Activated CD8-positive, alpha-beta T cell treated with anti-CD3 and anti-CD28 coated beads for 36 hours (primary cell): ENCODE measurements at places on chromosomes 3 and 15. TPM values are rescaled to one million over a fixed set of nuclear protein-coding genes. Genes with fewer than 3 reads are reported as not detected.

DNA sequence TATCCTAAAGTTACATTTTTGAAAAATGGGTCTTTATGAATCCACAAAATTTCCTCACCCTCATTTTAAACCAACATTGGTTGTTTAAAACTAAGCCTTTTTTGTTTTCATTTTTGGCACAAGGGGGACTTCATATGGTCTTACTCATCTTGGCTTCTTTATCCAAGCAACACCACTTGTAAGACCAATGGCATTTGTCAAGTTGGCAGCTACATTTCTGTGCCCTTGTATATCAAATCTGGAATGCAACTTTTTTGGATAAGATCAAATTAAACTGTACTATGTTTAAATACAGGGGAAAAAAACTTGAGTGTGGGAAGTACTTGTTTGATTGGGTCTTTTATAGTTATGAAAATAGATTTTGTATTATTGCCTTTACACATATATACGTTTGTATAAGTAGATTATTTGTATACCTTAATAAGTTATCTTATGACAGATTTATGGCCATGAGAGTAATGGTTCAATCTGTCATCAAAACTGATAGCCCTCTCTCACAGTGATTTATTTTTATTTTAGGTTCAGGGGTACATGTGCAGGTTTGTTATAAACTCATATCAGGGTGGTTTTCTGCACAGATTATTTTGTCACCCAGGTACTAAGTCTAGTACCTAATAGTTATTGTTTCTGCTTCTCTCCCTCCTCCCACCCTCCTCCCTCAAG lies 43.4 kb downstream of the GPR160 start:
- H3K36me3 ChIP-seq = peaks cover 17% of the 10 kb centered on the region
- H3K4me3 ChIP-seq = no peak overlapping the region
- H3K4me1 ChIP-seq = peaks cover 6% of the 10 kb centered on the region
- no peak for DNase-seq

DNA sequence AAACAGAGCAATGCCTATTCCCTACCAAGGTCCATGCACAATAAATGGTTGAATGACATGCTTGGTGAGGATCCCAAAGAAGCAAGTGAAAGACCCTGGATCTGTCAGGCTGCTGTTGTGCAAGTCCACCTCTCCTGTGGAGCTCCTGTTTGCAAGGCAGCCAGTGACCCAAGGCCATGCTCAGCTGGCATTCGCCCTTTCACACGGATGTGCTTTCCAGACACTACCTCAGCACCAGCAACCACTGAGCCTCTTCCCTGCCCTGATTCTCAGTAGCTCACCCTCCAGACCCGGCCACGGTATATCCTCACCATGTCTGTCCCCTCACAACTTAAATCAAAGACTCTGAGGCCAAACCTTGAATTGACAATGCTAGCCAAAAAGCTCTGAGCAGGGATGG lies 23.3 kb downstream of the WWTR1 start:
- H3K36me3 ChIP-seq = no peaks in the 10 kb centered on the region
- H3K4me3 ChIP-seq = no peak overlapping the region
- no peak for DNase-seq
- H3K4me1 ChIP-seq = no peaks in the 10 kb centered on the region
- no peak overlapping the region for H3K27ac ChIP-seq
- H3K27me3 ChIP-seq = peaks cover 24% of the 10 kb centered on the region

GRCh38 chr3:14425581-14426304 lies 23.3 kb downstream of the SLC6A6 start:
- peaks cover 93% of the 10 kb centered on the region for H3K4me1 ChIP-seq
- H3K27me3 ChIP-seq = no peaks in the 10 kb centered on the region
- peak; percentile 75 for DNase-seq

DNA sequence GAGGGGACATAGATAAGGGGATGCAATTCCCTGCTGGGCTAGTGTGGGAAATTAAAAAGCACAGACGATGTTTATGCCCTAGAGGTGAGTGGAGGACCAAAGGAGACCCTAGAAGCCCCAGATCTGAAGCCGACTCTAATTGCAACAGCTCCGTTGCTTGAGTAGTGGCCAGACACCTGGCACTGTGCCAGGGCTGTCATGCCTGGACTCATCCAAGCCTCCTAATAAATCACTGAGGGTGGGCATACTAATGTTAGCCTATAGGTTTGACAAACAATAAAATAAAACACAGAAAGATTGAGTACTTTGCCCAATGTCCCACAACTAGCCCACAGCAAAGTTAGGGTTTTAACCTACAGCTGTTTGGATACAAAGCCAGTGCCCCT lies 25.4 kb upstream of the MRPS22 start:
- DNase-seq = no peak
- H3K4me3 ChIP-seq = no peak overlapping the region
- H3K4me1 ChIP-seq = no peaks in the 10 kb centered on the region

The WDR49 gene
- 0.36 TPM for total RNA-seq

DNA sequence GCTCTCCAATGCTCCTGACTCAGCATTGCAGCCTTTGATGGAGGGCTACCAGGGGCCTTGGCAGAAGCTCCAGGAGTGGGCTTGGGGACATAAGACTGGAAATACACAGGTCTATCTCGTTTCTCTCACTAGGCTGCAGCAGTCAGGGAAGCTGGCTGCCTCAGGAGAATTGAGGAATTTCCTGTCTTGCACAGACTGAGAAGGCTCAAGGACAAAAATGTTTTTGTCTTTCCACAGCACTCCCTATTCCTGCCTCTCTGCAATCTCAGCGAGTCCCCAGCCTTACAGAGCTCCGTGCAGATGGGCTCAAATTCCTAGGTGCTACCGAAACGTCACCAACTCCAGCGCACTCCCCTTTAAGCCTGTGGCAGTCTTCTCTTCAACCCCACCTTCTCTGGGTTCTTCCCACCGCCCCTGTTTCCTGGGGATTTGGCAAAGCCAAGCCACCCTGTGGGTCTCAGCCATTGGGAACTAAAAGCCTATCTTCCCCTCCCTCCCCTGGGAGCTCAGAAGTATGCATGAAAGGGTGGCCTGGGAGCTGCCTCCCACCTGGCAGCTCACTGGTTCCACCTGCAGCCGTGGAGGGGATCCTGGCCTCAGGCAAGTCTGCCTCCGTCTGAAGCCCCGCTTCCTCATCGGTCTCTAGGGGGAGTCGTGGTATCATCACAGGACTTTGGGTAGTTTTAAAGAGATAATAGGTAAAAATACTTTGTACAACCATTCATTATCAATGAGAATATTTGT lies 322.6 kb upstream of the FRG2C start:
- DNase-seq = no peak
- no peak overlapping the region for H3K27ac ChIP-seq
- no peaks in the 10 kb centered on the region for H3K4me1 ChIP-seq
- H3K36me3 ChIP-seq = no peaks in the 10 kb centered on the region
- no peak overlapping the region for H3K4me3 ChIP-seq
- peaks cover 2% of the 10 kb centered on the region for H3K27me3 ChIP-seq

GRCh38 chr3:170802164-170803151 lies 67.5 kb downstream of the RPL22L1 start:
- peaks cover 23% of the 10 kb centered on the region for H3K27me3 ChIP-seq
- no peak overlapping the region for H3K27ac ChIP-seq
- H3K36me3 ChIP-seq = no peaks in the 10 kb centered on the region
- no peak overlapping the region for H3K4me3 ChIP-seq
- DNase-seq = no peak

DNA sequence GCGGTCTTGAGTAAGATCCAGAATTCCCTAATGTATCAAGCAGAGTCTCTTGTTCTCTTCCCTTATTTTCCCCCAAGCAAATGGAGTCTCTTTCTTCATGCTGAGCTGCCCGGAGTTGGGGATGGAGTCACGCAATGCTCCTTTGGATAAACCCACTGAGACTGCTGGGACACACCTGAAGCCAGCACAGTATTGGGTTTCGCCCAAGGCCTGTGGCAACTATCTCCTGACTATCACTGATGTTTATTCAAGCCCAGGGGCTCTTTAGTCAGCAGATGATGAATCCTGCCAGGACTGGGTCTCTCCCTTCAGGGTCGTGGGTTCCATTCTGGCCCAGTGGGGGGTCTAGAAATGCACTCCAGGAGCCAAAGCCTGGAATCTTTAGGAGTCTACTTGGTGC lies 11.3 kb downstream of the USF3 start:
- no peaks in the 10 kb centered on the region for H3K27me3 ChIP-seq
- DNase-seq = no peak
- no peak overlapping the region for H3K4me3 ChIP-seq
- peaks cover 24% of the 10 kb centered on the region for H3K36me3 ChIP-seq

The CCDC39 gene
- total RNA-seq = not detected

DNA sequence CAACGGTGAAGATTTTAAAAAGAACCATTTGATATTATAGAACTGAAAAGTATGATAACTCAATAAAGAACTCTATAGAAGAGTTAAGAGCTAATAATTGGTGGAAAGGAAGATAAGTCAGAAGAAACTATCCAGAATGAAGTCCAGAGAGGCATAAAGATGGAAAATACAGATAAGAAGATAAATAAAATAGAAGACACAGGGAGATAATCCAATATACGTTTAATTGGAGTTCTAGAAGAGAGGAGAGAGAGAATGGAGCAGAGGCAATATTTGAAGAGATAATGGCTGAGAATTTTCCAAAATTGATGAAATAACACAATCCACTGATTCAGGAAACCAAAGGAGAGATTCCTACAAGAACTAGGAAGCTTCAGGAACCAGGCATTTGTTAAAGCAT lies 49.8 kb upstream of the EPHB3 start:
- H3K36me3 ChIP-seq = no peaks in the 10 kb centered on the region
- no peak for DNase-seq
- no peak overlapping the region for H3K4me3 ChIP-seq
- H3K27ac ChIP-seq = no peak overlapping the region
- peaks cover 42% of the 10 kb centered on the region for H3K27me3 ChIP-seq

DNA sequence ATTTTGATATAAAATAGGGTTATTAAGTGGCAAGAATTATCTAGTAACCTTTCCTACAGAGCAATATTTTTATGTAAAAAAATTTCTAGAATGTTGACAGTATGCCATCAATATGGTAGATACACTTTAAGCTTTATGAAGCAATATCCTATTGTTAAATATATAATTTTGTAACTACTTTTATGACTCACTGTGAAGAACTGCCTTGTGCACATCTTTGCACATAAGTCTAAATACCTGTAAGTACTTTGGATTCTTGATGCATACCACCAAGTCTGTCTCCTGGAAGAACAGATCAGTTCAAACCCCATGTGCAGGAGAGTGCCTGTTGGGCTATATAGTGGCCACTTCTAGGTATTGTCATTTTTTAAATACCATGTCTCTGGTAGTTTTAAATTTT lies 205.7 kb upstream of the EIF1B start:
- H3K27ac ChIP-seq = no peak overlapping the region
- H3K4me3 ChIP-seq = no peak overlapping the region
- H3K36me3 ChIP-seq = no peaks in the 10 kb centered on the region
- peaks cover 4% of the 10 kb centered on the region for H3K27me3 ChIP-seq
- no peak for DNase-seq
- H3K4me1 ChIP-seq = no peaks in the 10 kb centered on the region

The CSK gene
- 260 TPM for total RNA-seq

DNA sequence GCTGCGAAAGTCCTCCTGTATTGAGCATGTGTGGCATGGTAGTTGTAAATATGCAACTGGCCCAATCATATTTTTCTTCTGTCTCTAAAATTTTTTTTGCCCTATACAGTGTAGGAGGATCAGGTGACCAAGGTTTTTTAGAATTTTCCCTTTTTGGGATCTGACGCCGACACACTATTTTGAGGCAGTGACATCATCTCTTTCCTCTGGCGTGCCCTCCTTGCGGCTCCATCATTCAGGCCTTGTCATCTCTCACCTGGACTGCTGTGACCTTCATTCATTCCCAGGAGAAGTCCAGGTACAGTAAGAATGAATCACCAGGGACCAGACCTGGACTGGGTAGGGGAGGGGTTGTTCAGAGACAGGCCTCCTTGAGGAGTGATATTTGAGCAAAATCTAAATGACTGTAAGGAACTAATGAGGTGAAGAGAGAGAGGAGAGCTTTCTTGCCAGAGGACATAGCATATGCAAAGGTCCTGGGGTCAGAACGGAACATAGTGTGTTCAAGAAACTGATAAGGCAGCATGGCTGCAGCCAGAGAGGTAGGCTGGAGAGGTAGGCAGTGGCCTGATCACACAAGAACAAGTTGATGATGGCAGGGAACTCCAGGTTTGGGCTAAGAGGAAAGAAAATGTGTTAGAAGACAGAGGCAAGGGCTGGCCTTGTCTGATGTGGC lies 38.7 kb downstream of the ARNT2 start:
- H3K36me3 ChIP-seq = no peaks in the 10 kb centered on the region
- no peak overlapping the region for H3K27ac ChIP-seq
- no peak for DNase-seq
- no peak overlapping the region for H3K4me3 ChIP-seq

- DNase-seq = no peak
- H3K4me1 ChIP-seq = no peaks in the 10 kb centered on the region
- no peak overlapping the region for H3K4me3 ChIP-seq
- H3K27me3 ChIP-seq = peaks cover 6% of the 10 kb centered on the region
Observed at GRCh38 chr3:47571391-47572175, 7.1 kb downstream of the CSPG5 start.

- H3K4me3 ChIP-seq = no peak overlapping the region
- no peaks in the 10 kb centered on the region for H3K27me3 ChIP-seq
- H3K4me1 ChIP-seq = peaks cover 68% of the 10 kb centered on the region
- DNase-seq = peak; percentile 35
- peaks cover 2% of the 10 kb centered on the region for H3K36me3 ChIP-seq
Observed at GRCh38 chr3:4906107-4906621, 73.1 kb upstream of the BHLHE40 start.

DNA sequence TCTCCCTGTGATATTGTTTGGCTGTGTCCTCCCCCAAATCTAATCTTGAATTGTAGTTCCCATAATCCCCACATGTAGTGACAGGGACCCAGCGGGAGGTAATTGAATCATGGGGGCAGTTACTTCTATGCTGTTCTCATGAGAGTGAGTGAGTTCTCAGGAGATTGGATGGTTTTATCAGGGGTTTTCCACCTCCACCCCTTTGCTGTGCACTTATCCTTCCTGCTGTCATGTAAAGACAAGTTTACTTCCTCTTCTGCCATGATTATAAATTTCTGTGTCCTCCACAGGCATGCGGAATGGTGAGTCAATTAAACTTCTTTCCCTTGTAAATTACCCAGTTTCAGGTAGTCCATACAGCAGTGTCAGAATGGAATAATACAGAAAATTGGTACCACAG lies 24.7 kb downstream of the TUSC7 start:
- no peaks in the 10 kb centered on the region for H3K36me3 ChIP-seq
- H3K4me3 ChIP-seq = no peak overlapping the region
- H3K4me1 ChIP-seq = no peaks in the 10 kb centered on the region
- H3K27ac ChIP-seq = no peak overlapping the region

The SERPINI2 gene
- not detected for total RNA-seq

GRCh38 chr3:115855911-115856310 lies 232.6 kb downstream of the GAP43 start:
- no peak overlapping the region for H3K4me3 ChIP-seq
- peaks cover 15% of the 10 kb centered on the region for H3K27me3 ChIP-seq
- no peak for DNase-seq
- H3K27ac ChIP-seq = no peak overlapping the region

The SI gene
- total RNA-seq = not detected
